T follicular helper cell (primary cell): ENCODE measurements at places on chromosomes 1 and 21.

- no peak for DNase-seq
These were observed 1133.1 kb downstream of the PLA2G4A start for GRCh38 chr1:187961895-187962294.

GRCh38 chr1:37884145-37884544, 24.8 kb upstream of the MTF1 start:
- DNase-seq = no peak

DNA sequence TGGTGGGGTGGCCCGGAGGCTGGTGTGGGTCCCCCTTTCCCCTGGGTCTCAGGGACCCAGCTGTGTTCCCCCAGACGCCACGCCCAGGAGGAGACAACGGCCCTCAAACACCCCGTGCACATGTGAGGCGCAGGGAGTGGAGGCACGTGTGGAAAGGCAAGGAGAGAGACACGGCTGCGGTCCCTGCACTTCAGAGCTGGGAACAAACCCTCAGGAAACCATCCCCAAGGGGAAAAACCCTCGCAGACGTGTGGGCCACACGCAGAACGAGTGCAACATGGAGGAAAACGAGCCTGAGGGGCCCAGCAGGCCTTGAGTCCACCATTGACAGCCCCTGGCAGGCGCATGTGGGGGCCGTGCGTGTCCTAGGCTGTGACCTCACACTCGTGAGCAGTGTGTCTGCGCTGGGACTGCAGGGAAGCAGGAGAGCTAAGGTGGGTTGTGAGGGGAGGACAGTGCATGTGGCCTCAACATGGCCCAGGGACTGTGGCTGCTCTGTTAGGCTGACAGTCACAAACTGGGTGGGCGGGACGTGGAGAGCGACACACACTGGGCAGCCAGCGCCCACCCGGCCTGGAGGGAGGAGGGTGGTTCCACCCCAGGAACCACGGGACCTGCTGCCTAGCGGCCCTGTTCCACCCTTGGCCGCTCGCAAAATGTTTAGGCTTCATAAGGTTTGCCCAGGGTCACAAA, 20.0 kb downstream of the ITGB2 start:
- DNase-seq = no peak

GRCh38 chr1:10958614-10959013, 53.8 kb upstream of the TARDBP start:
- DNase-seq = no peak

- DNase-seq = no peak
These were observed 213.0 kb downstream of the BRINP2 start for GRCh38 chr1:177383715-177384114.

DNA sequence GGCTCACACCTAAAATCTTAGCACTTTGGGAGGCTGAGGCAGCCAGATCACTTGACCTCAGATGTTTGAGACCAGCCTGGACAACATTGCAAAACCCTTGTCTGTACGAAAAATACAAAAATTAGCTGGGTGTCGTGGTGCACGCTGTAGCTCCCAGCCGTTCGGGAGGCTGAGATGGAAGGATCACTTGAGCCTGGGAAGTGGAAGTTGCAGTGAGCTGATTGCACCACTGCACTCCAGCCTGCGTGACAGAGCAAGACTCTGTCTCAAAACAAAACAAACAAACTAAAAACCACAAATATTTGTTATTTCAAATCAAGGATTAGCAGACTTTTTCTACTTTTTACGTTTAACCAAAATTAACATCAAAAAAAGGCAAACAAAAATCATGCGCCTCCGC, 31.3 kb downstream of the INKA2 start:
- no peak for DNase-seq

GRCh38 chr1:71621785-71622184, 541.0 kb upstream of the ZRANB2 start:
- DNase-seq = no peak

DNA sequence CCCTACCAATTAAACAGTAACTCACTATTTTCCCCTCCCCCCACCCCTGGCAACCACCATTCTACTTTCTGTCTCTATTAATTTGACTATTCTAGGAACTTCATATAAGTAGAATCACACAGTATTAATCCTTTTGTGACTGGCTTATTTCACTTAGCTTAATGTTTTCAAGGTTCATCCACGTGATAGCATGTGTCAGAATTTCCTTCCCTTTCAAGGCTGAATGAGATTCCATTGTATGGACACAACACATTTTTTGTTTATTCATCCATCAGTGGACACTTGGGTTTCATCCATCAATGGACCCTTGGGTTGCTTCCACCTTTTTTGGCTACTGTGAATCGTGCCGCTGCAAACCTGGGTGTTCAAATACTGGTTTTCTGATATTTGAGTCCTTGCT, 41.7 kb downstream of the EIF2D start:
- no peak for DNase-seq

DNA sequence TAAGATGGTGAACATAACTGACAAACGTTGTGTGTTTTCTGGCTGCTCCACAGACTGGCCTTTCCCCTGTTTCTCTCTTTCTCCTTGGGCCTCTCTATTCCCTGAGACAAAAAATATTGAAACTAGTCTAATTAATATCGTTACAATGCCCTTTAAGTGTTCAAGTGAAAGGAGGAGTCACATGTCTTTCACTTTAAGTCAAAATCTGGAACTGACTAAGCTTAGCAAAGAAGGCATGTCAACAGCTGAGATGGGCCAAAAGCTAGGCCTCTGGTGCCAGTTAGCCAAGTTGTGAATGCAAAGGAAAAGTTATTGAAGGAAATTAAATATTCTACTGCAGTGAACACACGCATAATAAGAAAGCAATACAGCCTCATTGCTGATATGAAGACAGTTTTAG, 32.2 kb upstream of the FCRL3 start:
- DNase-seq = no peak

DNA sequence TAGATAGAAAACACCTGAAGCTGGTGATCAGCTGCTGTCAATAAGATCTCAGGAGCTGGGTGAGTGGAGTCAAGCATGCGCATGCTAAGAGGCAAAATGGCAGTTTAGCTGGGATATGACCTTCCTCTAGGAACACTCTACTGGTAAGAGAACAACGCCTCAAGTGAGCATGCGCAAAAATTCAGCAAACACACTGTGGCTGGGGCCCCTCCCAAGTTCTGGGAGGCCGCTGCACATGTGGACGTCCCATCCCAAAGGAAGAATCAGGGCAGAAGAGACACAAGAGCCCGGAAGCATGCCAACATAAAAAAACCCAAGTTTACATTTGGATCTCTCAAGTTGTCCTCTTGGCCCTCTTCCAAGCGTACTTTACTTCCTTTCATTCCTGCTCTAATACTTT, 126.3 kb upstream of the F3 start:
- no peak for DNase-seq

DNA sequence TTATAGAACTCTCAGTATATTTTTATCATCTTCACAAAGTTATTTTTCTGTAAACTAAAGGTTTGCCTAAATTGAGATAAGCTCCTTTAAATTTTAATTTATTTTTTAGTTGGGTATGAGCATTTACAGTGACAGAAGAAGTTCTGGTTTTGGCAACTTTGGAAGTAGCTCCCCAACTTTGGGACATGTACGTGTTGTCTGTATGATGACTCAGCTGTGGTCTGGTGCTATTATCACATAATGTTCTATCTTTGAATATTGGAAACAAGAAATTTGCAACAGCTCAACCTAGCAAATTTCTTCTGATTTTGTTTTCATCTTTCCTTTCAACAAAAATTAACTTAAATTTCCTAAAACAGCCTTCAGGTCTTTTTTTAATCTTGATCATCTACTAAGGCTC, 46.6 kb upstream of the C1orf105 start:
- no peak for DNase-seq

DNA sequence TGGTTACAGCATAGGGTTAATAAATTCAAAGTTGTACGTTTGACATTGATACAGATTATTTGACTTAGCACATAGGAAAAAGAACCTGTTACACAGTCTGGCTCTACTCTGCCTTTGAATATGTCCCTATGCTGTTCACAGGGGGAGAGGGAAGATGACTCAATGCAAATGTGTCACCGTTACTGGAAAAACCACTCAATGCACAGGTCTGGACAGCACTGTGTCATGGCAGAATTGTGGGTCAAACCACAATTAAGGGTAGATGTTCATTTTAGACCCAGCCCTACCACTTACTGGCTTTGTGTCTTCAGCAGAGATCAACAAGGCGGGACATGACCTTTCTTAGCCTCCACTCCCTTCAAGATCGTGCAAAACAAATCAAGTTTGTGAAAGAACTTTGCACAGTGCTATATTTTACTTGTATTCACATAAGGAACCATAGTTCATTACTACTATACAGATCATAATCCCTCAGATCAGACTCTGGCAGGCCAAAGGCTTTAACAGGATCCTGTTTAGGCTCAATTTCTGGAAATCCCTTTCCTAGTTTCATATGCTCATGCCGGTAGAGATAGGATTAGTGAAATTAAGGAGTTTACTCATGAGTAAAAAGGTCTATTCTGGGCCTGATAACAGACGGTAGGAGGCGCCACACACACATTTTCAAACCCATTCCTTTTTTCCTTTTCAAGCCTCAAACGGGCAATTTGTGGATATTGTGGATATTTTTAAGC, 22.1 kb downstream of the EIF2D start:
- DNase-seq = no peak

DNA sequence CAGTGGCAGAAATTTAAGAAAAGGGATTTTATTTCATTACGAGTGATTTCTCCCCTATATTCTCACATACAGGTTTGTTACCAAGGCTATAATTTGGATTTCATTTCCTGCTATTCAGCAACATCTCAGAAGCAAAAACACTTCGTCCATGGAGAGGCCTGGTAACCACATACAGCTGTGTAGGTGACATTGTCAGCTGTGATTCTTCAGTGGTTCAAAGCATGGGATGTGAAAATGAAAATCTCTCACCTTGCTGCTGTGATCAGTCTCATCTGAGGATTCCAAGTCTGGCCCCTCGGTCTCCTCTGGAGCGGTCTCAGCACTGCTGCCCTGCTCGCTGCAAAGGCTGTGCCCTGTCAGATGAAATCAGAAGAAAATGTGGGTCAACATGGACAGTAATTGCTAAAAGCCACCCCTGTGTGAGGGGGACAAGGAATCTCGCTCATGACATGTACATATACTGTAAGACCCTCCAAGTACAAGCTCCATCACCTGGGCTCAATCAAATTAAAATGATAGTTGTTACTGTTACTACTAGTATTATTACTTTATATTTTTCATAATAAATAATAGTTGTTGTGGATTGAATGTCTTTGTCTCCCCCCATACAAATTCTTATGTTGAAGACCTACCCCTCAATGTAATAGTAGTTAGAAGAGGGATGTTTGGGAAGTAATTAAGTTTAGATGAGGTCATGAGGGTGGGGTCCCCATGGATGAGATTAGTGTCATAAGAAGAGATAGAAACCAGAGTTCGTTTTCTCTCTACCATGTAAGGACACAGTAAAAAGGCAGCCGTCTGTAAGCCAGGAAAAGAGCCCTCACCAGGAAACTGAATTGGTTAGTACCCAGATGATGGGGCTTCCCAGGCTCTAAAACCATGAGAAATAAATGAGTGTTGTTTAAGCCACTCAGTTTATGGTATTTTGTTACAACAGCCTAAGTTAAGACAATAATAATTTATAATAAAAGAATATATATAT, 126.7 kb upstream of the KRTAP19-8 start:
- no peak for DNase-seq

DNA sequence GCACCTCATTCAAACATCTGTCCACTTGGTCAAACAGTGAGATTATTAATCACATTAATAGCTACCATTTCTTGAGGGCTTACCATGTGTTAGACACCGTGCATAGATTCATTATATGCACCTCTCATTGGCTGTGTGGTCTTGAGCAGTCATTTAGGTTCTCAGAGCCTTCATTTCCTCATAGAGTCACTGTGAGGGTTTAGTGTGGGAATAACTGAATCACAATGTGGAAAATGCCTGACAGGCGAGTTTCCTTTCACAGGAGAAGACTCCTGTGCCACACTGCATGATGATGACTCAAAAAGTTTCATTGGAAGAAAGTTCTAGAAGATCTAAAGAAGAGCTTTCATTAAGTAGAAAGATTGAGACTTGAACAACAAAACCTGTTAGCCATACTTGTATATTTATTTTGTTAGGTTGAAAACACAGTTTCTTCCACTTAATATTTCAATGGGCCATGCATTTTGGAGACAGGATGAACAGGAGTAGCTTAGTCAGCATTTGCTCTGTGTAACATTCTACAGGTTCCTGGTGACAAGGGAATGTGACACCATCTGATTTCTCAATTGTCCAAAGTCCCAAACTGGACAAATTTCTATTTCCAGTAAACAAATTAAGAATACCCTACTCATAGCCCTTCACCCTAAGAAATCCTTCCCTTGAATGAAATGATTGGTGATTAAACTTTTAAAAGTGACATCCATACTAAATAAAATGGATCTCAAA, 45.7 kb downstream of the FYB2 start:
- no peak for DNase-seq

- DNase-seq = no peak
These were observed 19.7 kb upstream of the ARF1 start for GRCh38 chr1:228062812-228063211.

GRCh38 chr21:41638201-41638790, 128.6 kb downstream of the RIPK4 start:
- DNase-seq = no peak

GRCh38 chr1:209937996-209938959, at the start of gene SYT14:
Gene SYT14 (plus strand): TSS chr1:209938217. CDS start chr1:209938265, 48 bp downstream.
- no peak for DNase-seq

DNA sequence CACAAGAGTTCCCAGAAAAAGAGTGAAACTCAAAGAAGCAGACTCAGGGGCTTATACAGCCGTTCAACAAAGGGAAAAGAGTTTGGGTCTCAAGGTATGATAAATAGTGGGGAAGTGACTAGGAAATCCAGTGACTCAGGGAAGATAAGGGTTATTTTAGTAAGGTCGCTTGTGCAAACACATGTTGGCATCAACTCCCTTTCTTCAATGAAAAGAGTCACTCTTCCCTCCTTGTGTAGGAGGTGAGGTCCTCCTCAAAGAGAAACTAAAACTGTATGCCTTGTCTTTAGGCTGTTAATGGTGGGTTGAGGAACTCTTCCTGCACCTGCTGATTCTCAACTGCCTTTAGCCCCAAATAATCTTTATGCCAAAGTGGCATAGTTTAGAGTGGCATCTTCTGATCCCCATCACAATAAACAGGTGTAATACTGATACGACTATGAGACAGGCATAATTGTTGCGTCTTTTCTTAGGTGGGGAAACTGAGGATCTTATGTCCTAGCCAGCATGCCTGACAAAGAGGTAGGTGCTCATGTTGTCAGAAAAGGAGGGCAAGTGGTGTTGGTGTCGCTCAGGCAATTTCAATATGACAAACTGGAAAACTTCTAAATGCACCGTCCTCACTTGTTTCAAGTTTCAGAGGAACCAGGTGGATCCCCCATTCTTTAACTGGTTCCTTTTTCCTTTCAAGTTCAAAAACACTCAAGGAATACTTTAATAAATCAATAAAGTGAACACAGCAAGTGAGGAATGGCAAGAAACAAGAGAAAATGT, 294.1 kb upstream of the RUNX1 start:
- DNase-seq = no peak
